Stimulated activated CD8-positive, alpha-beta memory T cell treated with anti-CD3 and anti-CD28 coated beads, Interleukin-2, amount 100 ng/mL, for 1 hour (primary cell): ENCODE measurements at places on chromosomes 11 and 22.

DNA sequence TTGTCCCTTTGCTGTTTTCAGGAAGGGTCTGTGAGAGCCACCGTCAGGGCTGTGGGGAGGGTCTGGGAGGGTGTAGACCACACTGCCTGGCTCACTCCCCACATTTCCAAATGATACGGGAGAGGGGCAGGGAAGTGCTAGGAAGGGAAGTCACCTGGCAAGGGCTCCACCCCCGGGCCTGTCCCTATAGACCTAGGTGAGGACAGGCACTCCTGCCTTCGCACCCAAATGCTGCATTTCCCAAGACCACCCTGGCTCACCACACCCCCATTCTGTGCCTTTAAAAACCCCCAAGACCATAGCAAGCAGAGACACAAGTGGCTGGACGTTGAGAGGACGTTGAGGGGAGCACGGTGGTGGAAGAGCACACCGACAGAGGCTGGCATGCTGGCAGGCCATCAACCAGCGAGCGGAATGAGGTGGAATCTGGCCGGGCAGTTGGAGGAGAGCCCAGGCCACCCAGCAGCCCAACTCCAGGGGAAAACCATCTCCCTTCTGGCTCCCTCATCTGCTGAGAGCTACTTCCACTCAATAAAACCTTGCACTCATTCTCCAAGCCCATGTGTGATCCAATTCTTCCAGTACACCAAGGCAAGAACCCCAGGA is 45.7 kb downstream of the GNB1L start:
- DNase-seq = no peak

GRCh38 chr11:76568139-76568538 is 102.4 kb downstream of the LRRC32 start:
- DNase-seq = no peak

GRCh38 chr11:14449302-14449714 is 50.3 kb downstream of the COPB1 start:
- no peak for DNase-seq

GRCh38 chr11:86355256-86355655 is 19.4 kb upstream of the CCDC81 start:
- no peak for DNase-seq

DNA sequence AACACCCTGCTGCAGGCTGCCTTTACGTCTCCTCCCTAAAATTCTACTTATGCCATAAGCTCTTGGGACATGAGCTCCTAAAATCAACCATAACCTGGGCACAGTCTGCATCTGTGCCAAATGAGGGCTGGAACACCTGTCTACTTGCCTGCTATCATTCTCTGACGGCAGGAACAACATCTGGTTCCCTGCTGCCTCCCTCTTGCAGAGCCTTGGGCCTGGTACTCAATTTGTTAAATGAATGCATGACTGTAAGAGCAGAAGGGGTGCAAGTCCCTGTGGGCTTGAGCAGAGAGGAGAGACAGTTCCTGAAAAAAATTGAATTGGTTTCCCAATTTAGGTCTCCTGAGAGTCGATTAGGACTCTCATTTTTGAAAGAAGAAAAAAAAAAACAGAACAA is 66.7 kb upstream of the CSNK2A3 start:
- DNase-seq = no peak

- no peak for DNase-seq
These were observed 177.8 kb downstream of the CEP164 start for GRCh38 chr11:117505285-117505970.

GRCh38 chr11:100576718-100577021 is 110.4 kb upstream of the ARHGAP42 start:
- DNase-seq = no peak

- no peak for DNase-seq
These were observed 20.7 kb downstream of the ADAMTS15 start for GRCh38 chr11:130469181-130469580.

DNA sequence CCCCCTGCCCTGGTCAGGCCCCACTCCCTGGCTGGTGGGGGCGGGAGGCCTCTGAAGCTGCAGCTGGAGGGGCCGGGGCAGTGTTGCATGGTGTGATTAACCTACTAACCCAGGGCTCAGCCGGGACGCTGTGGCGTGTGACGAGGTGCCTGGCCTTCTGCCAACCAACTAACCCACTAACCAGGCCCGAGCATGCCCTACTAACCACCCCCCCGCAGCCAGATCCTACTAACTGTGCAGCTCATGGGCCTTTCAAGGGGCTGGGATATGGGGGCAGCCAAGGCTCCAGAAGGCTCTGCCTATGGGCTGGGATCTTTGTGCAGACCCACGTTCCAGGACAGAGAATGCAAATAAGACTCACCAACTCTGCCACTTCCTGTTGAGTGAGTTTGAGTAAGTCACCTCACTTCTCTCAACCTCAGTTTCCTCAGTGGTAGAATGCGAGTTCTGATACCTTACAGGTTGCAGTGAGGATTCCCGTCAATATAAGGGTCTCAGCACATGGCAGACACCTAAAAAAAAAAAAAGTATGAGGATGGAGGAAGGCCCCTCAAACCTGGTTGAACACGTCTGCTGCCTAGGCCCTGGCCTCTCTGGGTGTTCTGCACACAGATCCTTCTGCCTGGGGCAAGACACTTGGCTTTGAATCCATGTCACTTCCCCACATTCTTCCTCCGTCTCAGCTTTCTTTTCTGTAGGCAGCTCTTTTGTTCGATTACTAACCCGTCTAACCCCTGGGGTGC is 14.1 kb downstream of the MIAT start:
- DNase-seq = peak; percentile 62

- no peak for DNase-seq
These were observed 387.6 kb upstream of the DDI1 start for GRCh38 chr11:103648670-103649400.

DNA sequence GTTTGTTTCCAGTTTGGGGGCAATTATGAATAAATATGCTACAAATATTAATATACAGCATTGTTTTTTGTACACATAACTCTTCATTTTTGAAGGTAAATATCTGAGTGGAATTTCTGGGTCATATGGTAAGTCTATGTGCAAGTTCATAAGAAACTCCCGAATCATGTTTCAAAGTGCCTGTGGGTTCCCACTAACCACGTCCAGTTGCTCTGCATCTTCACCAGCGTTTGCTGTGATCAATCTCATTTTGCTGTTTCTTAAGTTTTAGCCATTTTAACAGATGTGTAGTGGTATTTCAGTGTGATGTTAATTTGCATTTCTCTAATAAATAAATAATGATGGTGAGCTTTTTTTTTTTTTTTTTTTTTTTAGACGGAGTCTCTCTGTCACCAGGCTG is 14.2 kb upstream of the CSRP3 start:
- DNase-seq = no peak

GRCh38 chr11:37978647-37979046 is 1380.6 kb upstream of the RAG2 start:
- DNase-seq = no peak
